ENCODE measurements at places on chromosomes 7 and 10.

GRCh38 chr7:77403957-77404356 lies 12.2 kb downstream of the GSAP start:
- DNase-seq, result no peak

DNA sequence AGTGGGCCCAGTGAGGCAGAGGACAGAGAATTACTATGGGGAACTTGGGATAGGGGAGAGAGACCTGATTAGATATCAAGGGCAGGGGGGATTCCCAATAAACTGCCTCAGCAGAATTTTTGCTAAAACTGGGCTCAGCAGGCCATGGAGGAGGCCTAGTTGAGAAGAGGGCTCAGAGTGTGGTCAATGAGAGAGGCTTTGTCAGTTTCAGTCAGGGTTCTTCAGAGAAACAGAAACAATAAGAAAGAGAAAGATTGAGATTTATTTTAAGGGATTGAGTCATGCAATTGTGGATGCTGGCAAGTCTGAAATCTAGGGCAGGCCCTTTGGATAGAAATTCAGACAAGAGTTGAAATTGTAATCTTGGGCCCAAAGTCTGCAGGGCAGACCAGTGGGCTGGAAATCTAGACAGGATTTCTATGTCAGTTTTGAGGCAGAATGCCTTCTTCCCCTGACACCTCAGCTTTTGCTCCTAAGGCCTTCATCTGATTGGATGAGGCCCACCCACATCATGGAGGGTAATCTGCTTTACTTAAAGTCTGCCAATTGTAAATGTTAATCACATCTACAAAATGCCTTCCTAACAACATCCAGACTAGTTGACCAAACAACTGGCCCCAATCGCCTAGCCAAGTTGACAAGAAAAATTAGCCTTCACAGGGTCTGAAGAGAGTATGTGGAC lies 33.5 kb upstream of the CCSER2 start:
- no peak for DNase-seq

DNA sequence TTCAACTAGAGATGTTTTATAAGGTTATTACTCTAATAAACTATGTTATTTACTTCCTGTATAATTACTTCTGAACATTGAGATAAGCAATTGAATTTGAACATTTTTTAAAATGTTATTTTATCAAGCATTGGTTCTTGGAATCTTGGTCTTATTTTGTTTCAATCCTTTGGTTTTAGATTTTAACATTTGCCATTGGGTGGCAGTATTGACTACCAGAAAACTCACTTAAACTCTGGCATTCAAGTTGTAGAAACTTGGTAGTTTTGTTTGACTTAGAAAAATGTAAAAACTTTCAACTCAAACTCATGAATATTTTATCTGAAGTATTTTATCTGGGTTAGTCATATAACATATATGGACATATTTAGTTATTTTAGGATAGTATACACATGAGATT lies 48.1 kb downstream of the ATRNL1 start:
- DNase-seq, result no peak

DNA sequence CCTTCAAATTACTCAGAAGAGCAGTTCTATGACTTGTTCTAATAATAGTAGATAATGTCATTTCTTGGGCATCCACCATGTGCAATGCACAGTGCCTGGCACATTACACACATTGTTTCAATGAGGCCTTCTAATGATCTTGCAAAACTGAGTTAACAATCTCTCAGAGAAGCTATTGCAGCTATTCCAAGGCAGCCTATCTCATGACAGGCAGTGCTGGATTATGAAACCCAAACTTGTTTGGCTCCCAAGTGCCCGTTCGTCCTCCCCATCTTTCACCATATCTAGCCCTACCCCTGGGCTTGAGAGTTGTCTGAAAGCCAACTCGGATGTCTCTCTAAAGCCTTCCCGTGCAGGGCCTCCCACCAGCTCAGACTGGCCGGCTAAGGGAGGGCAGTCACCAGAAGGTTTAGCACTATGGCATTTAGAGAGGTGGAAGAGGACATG lies 405.1 kb downstream of the PLXNA4 start:
- no peak for DNase-seq

DNA sequence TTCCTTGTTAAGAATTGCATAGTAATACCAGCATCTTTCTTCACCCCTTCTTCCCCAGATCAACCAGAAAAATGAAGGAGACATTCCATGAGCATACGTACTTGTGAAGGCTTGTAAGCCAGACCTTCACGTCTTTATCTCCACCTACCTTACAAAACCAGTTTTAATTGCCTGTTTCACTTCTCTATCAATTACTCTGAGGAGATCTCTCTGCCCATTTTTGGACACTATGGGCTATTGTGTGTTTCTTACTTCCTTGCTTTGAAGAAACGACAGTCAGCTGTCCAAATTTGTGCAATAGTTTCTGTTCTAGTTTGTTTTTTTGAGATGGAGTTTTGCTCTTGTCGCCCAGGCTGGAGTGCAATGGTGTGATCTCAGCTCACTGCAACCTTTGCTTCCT lies 349.7 kb upstream of the MBL2 start:
- no peak for DNase-seq

DNA sequence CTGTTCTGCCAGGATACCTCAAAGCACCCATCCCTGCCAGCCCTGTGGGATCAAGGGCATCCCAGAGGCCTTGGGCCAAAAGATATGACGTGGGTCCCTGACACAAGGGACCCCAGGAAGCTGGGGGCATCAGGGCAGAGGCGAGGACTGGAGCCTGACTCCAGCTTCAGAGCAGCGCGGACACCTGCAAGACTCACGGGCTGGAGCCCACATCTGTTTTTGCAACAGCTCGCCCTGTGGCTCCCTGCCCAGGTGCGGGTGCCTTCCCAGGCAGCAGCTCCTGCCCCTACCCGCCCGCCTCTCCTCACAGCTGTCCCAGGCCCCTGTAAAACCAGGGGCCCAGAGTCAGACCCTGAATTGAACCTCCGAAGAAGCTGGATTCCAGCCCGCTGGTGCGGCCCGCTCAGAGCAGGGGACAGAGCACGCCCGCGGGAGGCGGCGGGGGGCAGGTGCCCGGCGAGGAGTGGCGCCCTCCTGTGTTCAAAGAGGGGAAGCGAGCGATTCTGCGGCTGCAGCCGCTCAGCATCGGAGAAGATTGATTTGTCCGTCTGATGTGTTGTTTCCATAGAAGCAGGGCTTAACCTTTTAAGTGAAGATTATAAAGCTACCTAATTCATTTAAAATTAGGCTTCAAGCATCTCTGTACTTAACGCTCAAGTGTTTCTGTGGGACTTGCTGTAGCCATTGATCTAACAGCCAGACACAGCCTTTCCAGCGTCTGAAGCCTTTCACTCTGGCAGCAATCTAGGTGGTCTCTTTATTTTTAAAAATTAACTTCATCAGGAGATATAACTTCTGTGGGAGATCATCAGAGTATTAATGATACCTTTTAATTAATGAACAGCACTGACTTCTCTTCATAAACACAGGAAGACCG lies 88.4 kb downstream of the BEND7 start:
- DNase-seq, result peak; percentile 52

DNA sequence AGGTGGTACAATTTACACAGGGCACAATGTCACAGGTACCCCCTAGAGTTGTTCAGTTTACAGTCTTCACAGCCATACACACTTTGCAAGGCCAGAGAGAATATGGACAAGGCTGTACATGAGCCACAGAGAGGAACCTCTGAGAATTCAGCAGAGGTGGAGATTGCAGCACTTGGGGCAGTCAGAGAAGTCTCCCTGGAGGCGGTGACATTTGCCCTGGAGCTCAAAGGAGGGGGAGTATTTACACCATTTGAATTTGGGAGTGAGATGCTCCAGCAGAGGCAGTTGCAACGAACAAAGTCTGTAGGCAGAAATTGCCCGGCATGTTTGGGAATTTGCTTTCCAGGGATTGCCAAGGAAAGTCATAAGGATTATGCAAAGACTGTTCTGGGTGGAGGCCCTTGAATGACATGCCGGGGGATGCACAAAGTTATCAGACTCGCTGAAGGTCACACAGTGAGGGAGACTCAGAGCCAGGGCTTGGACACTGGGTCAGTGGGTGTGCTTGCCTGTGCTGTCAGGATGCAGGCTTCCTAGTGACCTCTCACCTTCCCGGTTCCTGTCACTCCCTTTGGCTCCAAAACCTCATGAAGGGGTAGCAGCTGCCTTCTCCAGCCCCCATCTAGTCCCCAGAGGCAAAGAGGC lies 160.7 kb upstream of the PCBD1 start:
- no peak for DNase-seq

GRCh38 chr7:16648551-16648950 lies 2.6 kb downstream of the BZW2 start:
- DNase-seq, result no peak

All from ureter (tissue), 1 donor.